ENCODE measurements at places on chromosomes 3 and 15.

DNA sequence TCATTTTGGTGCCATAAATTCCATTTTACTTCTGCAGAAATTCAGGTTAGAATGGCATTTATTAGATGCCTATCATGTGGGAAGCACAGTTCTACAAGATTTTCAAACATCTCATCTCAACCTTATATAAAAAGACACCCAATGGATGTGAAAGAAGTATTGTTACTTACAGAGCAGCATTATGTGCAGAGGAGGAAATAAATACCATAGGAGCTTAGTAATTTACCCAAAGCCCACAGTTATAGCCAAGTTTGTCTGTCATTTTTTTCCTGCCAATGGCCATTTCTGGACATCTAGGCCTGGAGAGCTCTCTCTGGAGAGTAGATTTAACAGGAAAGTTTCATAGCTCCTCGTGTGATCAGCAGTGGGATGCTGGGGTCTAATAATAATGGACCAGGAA, 659.4 kb upstream of the NAALADL2 start:
- no peak for DNase-seq

DNA sequence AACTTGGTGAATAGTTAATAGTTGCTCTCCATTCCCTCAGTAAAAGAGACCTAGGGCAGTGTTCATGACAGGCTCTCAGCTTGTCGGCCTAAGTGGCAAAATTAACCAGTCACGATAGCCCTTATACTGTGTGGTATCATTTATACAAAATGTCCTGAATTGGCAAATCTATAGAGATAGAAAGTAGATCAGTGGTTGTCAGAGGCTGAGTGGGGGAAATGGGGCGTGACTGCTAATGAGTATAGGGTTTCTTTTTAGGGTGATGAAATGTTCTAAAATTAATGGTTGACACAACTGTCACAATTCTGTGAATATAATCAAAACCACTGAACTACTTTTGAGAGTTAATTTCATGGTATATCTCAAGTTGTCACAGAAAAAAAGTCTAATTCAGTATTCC, 20.9 kb downstream of the ARIH1 start:
- no peak for DNase-seq

GRCh38 chr15:58909616-58910015, 23.9 kb downstream of the SLTM start:
- no peak for DNase-seq

GRCh38 chr3:177804646-177805045, 607.4 kb upstream of the TBL1XR1 start:
- DNase-seq: no peak

DNA sequence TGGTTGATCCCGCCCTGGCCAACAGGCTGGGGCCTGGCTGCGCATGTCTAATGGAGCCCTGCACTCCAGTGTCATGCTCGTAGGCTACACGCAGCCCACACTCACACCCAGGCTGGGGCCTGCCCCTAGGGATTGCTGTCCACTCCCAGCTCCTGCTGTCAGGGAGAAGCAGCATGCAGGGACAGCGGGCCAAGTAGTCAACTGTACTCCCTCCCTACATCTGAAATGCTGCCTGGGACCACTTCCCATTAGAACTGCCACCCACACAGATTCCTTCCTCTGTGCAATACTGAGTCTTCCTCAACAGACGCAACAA, 16.1 kb downstream of the ALS2CL start:
- DNase-seq: no peak

DNA sequence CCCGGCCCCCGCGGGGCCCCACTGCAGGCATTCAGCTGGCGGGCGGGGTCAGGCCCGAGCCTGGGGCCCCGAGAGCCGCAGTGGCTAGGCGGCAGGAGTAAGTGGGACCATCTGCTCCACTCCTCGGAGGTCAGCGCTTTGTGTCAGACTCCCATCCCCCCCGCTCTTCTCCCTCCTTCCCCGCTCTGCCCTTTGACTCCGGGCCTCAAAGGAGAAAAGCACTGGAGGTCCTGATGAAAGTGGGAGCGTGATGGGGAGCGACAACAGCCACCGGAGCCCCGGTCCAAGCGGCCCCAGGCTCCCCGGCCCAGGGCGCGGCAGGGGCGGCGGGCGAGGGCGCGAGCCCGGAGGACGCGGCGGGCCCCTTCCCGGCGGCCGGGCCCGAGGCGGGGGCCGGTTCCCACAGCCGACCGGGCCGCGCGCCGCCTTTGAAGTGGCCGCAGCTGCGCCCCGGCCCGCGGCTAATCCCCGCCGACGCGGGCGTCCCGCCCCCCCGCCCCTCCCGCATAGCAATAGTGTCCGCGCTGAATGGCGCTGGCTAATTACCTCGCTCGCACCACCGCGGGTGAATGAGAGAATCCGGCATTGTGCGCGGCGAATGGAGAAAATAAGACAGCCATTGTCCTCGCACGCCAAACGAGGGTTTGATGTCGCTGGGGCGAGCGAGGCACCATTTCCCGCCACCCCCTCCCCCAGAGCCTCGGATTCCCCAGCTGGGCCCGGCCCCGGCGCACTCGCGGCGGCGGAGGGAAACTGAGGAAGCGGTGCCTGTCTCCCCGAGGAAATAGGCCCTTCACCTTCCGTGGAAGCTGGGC, 22.4 kb downstream of the IGDCC3 start:
- DNase-seq: no peak

DNA sequence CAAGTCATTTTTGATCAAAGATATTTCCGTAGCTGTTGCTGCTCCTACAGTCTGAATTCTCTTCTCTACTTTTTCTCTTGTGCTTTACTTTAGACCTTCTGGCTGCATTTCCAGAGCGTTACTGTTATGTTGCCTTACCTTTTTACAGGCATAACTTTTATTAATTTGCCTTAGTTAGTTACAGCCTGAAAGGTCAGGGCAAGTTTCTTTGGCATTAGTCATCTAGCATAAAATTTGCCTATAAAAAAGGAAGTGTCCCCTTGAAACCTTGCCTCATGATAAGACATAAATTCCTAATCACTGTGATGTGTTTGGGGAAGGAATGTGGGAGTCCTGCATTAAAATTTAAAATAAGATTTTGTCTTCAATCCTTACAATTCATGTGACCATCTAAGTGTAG, 618.5 kb downstream of the NR2F2 start:
- DNase-seq: no peak

GRCh38 chr3:144496141-144496835, 524.7 kb downstream of the DIPK2A start:
- DNase-seq: no peak

DNA sequence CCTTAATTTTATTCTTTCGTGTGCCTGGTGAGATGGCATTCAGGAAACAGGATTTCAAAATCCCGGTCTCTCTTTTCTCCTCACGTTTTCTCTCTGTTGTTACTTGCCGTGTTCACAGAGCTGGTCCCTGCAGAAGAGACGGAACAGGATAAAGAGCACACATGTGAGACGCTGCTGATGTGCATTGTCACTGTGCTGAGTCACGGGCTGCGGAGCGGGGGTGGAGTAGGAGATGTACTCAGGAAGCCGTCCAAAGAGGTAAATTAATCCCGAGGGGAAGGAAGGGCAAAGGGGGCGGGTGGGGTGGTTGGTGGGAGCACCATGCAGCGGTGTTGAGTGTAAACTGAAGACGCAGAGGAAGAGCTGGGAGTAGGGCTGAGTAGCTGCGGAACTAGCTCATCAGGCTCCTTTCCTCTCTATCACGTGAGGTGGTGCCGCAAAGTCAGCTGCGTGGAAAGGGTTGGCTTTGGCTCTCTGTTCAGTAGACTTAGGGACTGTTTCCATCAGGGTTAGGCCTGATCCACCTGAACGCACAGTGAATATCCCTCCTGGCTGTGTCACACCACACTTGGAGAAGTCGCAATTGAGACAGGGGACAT, 164.8 kb upstream of the BHLHE40 start:
- no peak for DNase-seq

GRCh38 chr3:122190525-122190924, 7.1 kb downstream of the CASR start:
- DNase-seq: no peak

GRCh38 chr15:38471974-38472373, 18.0 kb downstream of the FAM98B start:
- DNase-seq: no peak

DNA sequence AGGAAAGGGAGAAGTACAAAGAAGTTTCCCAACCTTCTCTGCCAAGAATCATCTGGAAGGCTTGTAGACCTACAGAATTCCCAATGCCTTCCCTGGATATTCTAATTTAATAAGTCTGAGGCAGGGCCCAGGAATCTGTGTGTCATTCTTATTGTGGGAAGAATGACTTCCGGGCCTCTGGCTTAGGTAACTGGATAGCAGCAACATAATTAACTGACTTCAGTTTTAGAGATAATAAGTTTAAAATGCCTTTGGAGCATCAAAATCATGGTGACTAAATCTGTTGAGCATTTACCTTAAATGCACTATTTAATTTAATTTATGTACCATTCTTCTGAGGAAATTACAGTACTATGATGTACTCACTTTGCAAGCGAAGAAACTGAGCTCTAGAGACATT, 44.3 kb upstream of the TM4SF1 start:
- no peak for DNase-seq

- no peak for DNase-seq
Measured at GRCh38 chr3:184352149-184352785, 9.1 kb downstream of the CLCN2 start.

GRCh38 chr15:56077081-56077480, 83.7 kb upstream of the NEDD4 start:
- DNase-seq: no peak

- DNase-seq: no peak
Measured at GRCh38 chr15:91384189-91384730, 284.2 kb downstream of the SV2B start.

DNA sequence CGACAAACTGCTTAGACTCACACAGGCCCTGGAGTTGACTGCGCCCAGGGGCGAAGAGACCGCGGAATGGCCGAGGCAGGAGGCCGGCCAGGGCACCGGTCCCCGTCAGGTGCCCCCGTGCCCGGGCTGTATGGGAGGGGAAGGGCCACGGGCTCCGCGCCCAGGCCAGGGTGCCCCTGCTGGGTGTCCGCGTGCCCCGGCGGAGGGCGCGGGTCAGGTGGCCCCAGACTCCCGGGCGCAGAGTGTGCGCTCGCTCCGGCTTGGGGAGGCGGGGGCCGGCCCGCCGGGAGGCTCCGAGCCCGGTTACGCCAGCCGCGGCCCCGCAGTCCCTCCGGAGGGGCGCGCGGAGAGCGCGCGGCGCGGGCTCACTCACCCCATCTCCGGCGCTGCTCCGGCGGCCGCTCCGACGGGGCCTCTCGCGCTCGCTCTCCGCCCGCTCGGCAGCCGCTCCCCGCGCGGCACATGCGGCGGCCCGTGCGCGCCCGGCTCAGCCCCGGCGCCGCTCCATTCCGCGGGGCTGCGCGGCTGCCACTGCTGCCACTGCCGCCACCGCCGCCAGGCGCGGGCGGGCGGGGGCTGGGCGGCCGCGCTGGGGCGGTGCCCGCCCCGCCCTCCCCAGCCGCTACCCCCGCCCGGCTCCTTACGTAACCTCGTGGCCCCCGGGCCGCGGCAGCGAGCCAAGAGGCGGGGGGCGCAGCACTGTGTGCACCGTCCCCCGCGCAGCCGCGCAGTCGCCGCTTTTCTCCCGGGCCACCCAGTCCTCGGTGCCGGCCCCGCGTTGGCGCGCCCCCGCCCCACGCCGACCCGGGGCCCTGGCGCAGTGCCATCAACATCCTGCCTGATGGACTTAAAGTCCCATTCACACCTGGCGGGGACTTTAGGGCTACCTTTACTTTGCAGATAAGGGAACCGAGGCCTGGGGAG, at the start of gene HOMER2:
Gene HOMER2 (minus strand): TSS at position 563 of the 924 bp plus-strand sequence. CDS start 185 bp downstream, at position 378.
- no peak for DNase-seq

- no peak for DNase-seq
Measured at GRCh38 chr3:12400616-12401194, 83.6 kb upstream of the TSEN2 start.

- no peak for DNase-seq
Measured at GRCh38 chr15:51089699-51090453, 4.8 kb downstream of the TNFAIP8L3 start.

DNA sequence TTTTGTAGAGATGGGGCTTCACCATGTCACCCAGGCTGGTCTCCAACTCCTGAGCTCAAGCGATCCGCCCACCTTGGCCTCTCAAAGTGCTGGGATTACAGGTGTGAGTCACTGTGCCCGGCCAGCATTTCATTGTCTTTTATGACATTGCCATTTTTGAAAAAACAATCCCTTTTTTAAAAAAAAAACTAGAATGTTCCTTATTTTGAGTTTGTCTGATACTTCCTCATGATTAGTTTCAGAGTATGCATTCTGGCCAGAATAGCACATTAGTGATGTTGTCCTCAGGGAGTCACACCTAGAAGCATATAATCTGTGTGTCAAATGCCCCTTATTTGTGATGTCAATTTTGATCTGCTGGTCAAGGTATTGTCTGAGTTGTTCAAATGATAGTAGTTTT, 21.2 kb upstream of the NMD3 start:
- no peak for DNase-seq

Measured in stimulated activated CD8-positive, alpha-beta memory T cell treated with anti-CD3 and anti-CD28 coated beads, Interleukin-4, amount 100 ng/mL, for 4 hours (primary cell).